Cerebellar nuclear complex (tissue), 1 donor: ENCODE measurements at places on chromosomes 3 and 15.

- DNase-seq, result no peak
Observed at GRCh38 chr15:87755226-87755625, 501.3 kb downstream of the NTRK3 start.

DNA sequence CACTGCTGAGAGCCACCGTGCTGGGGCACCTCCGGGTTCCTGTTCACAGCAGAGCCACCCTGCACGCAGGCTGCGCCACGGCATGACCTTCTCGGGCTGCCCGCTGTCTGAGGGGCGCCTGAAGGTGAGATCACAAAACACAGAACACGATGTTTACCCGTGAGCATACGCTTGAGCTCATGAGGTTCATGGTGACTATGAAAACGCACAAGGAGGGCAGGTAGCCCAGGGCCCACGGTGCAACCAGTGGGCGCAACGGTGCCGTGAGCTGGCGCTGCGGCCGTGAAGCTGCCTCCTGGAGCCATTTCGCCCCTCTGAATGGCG, 36.1 kb downstream of the KLHL25 start:
- DNase-seq, result no peak

DNA sequence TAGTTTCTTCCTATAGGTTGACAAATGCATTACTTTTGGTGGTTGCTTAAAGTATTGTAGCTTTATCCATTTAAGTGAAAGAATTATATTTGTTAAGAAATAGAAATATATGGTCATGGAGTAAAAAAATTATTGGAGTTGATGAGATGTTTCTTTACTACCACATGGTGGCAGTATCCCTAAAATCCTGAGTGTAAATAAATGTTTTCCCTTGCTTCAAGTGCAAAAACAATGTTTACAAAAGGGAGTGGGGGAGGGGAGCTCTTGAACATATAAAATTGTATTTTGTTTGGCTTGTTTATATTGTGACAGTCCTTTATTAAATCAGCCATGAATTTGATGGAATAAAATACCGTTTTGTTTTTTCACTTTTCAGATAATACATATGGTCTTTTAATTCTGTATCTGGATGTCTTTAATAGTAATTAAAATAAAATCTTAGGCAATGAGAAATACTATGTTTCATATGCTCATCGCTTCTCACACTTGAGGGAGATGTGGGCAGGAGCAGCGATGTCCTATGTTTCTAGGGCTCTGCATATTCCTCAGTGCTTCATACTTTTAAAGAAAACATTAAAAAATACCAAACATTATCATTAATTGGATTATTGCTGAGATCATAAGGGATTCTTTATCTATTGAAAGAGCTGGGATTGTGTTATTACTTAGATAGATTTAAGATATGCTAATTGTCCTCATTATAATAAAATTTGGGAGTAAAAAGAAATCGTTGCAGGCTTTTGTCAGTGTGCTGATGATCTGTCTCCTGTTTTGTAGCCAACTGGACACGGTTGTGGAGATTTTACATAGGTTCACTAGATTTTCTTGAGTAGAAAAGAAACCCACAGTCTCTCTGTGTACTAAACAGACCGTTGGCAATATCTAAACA, 349.7 kb downstream of the TUSC7 start:
- DNase-seq, result no peak

- no peak for DNase-seq
Observed at GRCh38 chr3:128408693-128409623, 57.7 kb downstream of the DNAJB8 start.

DNA sequence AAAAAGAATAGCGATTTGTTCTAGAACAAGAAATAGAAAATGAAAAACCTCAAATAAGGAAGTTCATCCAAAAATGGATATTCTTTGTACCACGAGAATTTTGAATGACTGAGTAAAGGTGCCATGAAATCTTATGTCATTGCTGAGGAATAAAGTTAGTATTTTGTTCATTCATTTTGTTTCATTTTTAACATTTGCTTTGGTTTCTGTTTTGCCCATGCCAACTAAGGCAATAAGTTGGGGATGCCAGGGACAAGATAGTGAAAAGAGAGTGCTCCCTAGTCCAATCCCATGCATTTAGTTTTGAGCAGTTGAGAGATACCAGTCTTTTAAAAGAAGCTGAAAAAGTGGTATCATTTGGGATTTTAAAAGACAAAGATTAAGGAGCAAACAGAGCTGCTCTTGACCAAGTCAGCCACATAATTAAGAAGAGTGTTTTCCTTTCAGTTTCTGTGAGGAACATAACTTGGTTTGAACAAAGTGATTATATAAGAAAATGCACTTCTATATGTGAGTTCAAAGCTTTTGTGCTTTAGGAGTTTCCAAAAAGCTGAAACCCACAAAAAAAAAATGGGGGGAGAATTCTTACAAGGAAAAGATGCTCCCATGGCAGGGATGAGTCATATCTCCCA, 201.4 kb downstream of the PLOD2 start:
- no peak for DNase-seq

GRCh38 chr15:49895347-49896223, 223.4 kb downstream of the ATP8B4 start:
- DNase-seq, result no peak
